ENCODE measurements at places on chromosomes 2 and 18.

DNA sequence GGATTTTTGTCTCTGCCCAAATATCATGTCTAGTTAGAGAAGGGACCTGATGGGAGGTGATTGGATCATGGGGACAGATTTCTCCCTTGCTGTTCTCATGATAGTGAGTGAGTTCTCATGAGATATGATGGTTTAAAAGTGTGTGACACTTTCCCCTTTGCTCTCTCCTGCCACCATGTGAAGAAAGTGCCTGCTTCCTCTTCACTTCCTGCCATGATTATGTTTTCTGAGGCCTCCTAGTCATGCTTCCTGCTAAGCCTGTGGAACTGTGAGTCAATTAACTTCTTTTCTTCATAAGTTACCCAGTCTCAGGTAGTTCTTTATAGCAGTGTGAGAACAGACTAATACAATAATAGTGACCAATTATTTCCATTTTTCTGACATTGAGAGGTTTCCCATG, 167.3 kb upstream of the CYRIA start:
- no peak for DNase-seq

- no peak for DNase-seq
Observed at GRCh38 chr2:60336442-60337141, 216.9 kb downstream of the BCL11A start.

DNA sequence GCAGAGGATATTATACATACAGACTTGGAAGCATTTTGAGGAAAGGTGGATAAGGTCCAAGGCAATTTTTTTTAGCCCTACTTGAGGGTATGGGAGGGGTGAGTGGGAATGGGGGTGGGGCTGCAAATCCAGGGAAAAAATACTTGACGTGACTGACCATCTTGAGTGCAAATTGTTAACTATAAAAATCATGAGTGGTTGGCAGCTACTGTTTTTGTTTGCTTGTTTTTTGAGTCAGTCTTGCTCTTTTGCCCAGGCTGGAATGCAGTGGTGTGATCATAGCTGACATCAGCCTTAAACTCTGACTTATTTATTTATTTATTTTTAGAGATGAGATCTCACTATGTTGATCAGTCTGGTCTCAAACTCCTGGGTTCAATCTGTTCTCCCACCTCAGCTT, 458.8 kb downstream of the PIK3C3 start:
- no peak for DNase-seq

- no peak for DNase-seq
Observed at GRCh38 chr18:57057890-57058289, 89.0 kb upstream of the BOD1L2 start.

DNA sequence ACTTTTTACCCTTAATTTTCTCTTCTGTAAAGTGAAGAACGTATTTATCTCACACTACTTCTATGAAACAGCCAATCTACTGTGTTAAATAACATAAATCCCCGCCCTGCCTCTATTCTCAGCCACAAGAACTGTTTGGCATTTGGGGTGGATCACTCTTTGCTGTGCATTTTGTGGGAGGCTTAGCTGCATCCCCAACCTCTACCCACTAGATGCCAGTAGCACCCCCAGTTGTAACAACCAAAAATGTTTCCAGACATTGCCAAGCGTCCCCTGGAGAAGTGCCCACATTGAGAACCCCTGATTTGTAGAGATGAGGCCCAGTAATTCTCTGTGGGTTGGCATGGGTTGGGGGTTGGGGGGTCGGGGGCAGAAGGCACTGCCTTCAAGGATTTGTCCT, 94.7 kb upstream of the BOD1L2 start:
- no peak for DNase-seq

GRCh38 chr2:138381373-138381772, 120.2 kb upstream of the SPOPL start:
- DNase-seq = no peak

DNA sequence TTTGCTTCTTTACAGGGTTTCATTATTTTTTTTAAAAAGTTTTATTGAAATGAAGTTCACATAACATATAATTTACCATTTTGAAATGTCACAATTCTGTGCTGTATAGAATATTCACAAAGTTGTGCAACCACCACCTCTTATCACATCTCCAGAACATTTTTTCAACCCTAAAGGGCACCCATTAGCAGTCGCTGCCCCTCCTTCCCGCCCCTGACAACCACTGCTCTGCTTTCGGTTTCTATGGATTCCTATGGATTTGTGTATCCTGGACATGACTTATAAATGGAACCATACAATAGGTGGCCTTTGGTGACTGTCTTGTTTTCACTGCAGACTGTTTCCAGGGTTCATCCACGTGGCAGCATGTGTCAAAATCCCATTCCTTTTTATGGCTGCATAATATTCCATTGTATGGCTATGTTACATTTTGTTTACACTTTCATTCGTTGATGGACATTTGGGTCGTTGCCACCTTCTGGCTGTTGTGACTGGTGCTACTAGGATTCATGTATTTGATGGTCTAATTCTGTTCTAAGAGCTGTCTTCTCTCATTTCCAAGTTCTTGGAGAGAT, 52.6 kb downstream of the SH3BP4 start:
- DNase-seq = no peak

DNA sequence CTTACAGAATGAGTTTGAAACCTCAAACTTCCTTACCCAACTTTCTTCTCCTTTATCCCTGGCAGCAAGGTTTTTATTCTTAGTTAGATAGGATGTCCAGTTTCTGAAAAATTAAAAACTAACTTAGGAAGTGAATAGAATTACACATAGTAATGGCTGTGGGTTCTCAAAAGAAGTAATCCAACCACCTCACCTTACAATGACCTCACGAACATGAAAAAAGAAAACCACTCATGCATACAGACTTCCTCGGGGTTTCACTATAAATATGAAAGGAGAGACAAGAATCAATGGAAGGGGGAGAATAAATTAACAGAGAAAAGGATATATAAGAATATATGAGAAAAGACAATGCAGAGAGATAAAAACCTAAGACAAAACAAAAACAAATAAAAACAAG, 1044.3 kb upstream of the KLHL29 start:
- DNase-seq = no peak

GRCh38 chr18:60585670-60586069, 213.1 kb upstream of the MC4R start:
- no peak for DNase-seq

DNA sequence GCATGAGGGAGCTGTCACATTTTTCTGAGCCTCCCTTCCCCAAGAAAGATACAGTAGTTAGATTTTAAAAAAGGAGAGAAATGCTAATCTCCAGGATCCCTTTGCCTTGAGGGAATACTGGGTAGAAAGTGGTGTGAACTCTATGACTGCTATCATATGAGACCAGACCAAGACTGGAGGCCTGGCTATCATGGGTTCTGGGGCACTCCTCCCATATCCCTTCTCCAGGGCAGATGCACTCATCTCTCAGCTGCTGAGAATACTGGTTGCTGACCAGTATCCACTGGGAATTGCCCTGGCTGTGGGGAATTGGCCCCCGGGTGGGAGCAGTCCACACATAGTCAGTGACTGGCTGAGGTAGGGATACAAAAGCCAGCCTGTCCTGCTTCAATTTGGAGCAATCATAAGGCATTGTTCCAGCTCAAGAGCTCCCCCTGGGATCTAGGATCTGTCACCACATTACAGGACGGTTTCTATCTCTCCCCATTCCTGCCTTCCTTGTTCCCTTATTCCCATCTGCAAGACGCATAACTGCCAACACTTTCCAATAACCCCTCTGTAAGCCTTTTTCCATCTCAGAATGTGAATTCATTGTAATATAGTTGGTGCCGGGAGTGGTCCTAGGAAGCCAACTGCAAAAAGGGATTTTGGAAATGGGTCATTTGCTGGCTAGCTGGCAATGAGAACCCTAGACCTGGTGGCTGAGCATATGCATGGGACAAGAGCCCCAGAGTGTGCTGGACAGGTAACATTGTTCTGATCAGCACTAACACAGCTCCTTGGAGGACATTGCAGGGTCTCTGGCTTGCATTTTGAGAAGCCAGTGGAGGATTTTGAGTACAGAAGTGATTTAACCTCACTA, 35.4 kb upstream of the REEP1 start:
- no peak for DNase-seq

DNA sequence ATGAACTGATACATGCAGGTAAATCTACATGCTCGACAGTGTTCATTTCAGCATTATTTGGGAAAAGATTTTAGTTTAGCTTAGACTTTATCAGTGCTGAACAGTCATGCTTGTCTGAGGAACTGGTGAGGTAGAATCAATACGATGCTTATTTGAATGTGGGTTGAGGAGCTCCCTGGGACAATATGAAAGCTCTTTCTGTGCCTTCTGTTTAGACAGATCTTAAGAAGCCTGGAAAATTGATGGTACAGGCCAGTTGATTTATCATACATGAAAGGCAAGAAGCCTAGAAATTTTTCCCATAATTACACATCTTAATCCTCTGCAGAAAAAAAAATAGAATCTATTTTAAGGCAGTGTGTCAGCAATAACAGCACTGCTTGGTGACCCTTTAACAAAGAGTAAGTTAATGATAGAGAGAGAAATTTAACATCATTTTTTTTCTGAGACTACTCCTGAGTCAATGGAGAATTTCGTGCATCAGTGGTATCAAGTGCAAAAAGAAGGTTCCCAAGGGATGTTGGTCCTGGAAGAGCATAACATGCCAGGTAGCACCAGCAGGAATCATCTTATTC, 252.2 kb upstream of the CDH20 start:
- DNase-seq = no peak

- no peak for DNase-seq
Observed at GRCh38 chr2:157413326-157414035, 30.4 kb downstream of the CYTIP start.

- no peak for DNase-seq
Observed at GRCh38 chr18:12361770-12362378, 15.2 kb downstream of the AFG3L2 start.

All from GM12891 (cell line).